Suppressor macrophage treated with lipopolysaccharide for 1 hour (primary cell): ENCODE measurements at places on chromosomes 3 and 15.
A peak's percentile ranks its signal among the peaks of the same experiment; 100 is the strongest.

- peak; percentile 87 for DNase-seq
Observed at GRCh38 chr3:188389711-188390342, 235.9 kb downstream of the LPP start.

DNA sequence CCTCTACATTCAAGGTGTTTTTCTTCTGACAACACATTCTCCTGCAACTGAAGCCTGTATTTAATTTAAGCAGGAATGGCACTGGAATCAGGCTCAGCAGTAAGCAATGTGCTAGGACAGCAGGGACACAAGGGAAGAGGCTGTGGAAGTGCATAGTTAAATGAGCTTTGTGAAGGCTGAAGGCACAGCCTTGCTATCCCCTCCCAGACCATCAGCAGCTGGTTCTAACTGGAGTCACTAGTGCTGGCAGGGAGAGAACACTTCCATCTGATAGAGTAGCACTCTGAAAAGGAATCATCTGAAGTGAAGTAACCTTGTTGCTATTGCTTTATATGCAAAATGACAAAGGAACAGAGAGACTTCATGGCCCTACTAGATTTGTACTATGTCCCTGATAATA, 14.7 kb downstream of the UQCC5 start:
- DNase-seq: no peak

DNA sequence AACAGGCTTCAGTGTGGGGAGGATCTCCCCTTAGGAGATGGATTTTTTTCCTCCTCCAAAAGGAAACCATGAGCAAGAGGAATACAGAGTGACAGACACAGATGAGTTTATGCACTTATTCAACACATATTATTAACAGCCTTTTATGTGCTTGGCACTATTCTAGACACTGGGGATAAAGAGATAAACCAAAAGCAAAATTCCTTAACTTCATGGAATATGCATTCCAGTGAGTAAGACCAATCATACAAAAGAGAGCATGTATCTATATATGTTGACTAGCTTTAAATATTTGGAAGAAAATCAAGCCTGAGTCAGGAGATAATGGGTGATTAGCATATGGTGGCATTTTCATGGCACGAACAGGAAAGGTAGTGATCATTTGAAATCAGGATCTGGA, 284.4 kb upstream of the RASGRP1 start:
- no peak for DNase-seq

GRCh38 chr3:128152419-128153155, 694 bp upstream of the EEFSEC start:
- DNase-seq: no peak

- no peak for DNase-seq
Observed at GRCh38 chr3:65344444-65344843, 656.6 kb upstream of the ADAMTS9 start.

- DNase-seq: no peak
Observed at GRCh38 chr15:25065286-25065685, 110.5 kb downstream of the SNRPN start.

GRCh38 chr15:93941697-93942096, 289.7 kb upstream of the MCTP2 start:
- no peak for DNase-seq

DNA sequence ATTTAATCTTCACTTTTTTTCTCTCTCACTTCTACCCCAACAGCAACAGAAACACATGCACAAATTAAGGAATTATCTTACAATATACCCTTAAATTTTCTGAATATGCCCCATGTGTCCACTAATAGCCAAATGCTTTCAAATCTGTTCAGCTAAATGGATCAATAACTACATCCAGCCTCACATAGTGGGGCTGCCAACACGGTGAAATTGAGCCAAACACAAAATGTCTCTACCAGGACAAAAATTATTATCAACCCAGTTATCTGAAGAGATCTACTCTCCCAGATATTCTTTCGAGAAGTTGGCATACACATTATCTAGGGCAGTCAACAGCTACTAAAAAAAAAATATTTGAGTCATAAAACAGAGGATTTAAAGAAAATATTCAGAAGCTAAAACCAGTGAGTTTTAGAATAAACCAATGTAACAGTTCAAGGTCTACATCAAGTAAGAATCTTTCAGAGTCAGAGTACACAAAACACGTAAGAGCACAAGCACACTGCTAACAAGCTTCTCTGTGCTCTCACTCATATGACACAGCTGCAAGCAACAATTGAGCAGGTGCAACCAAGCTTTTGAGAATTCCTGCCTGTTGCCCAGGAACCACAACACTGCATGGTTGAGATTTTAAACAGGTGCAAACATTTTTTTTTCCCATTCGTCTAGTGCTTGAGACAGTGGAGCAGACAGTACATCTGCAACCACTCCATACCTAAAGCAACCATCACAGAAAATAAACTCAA, 247.7 kb downstream of the ZBTB20 start:
- no peak for DNase-seq

GRCh38 chr15:93088981-93089726, at the start of gene RGMA:
Gene RGMA, minus strand, starts transcription at chr15:93089211. Its CDS starts 279 bp downstream, at chr15:93088932.
- DNase-seq: peak; percentile 23

- DNase-seq: no peak
Observed at GRCh38 chr3:149583921-149584635, 73.7 kb downstream of the WWTR1 start.

DNA sequence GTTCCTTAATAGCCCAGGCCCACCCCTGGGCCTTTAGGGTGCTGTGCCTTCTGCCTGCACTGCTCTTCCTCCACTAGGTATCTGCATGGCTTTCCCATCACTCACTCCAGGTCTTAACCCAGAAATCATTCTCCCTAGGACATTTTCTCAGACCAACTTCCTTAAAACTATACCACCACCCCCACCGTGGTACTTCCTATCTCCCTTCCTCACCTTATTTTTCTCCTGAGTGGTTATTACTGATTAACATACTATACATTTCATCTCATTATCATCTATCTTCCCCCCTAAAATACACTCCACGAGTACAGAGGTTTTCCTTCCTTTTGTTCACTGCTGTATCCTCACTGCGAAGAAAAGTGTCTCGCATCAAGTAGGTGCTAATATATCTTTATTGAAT, 115.2 kb downstream of the ANO10 start:
- DNase-seq: no peak

- DNase-seq: no peak
Observed at GRCh38 chr3:37579181-37579580, 282.5 kb upstream of the CTDSPL start.

GRCh38 chr15:89898614-89899294, 5.0 kb upstream of the AP3S2 start:
- peak; percentile 23 for DNase-seq

DNA sequence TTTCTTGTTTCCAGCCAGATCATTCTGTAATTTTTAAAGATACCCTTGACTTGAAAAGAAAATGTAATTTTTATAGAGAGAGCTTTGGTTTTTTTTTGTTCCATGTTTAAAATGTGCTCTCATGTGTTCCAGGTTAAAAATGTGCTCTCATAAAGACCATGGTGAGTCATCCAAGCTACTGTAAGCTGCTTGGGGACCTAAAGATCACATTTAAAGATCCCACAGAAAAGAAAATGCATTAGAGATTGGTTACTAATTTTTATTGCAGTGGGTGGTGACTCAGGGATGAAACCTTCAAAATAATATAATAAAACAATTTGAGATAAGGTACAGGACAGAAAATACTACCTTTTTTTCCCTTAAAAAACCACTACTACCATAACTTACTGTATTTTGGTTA, 11.0 kb downstream of the TCF12 start:
- DNase-seq: no peak

GRCh38 chr3:66297900-66298299, 77.1 kb downstream of the SLC25A26 start:
- no peak for DNase-seq

- no peak for DNase-seq
Observed at GRCh38 chr3:151768393-151768930, 34.7 kb downstream of the AADACL2 start.

DNA sequence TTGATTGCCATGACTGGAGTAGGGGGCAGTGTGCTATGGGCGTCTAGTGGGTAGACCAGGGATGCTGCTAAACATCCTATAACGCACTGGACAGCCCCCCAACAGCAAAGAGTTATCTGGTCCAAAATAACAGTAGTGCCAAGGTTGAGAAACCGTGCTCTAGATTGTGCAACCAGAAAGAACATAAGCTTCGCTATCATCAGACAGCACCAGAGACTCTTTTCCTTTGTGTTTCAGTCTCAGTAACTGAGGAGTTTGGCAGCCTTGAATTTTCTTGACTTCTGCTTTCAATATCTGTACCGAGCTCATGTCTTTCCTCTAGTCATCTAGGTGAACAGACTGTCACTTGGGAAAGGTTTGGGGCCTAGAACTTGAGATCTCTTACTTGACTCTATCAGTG, 8.8 kb downstream of the ARID3B start:
- peak; percentile 29 for DNase-seq

DNA sequence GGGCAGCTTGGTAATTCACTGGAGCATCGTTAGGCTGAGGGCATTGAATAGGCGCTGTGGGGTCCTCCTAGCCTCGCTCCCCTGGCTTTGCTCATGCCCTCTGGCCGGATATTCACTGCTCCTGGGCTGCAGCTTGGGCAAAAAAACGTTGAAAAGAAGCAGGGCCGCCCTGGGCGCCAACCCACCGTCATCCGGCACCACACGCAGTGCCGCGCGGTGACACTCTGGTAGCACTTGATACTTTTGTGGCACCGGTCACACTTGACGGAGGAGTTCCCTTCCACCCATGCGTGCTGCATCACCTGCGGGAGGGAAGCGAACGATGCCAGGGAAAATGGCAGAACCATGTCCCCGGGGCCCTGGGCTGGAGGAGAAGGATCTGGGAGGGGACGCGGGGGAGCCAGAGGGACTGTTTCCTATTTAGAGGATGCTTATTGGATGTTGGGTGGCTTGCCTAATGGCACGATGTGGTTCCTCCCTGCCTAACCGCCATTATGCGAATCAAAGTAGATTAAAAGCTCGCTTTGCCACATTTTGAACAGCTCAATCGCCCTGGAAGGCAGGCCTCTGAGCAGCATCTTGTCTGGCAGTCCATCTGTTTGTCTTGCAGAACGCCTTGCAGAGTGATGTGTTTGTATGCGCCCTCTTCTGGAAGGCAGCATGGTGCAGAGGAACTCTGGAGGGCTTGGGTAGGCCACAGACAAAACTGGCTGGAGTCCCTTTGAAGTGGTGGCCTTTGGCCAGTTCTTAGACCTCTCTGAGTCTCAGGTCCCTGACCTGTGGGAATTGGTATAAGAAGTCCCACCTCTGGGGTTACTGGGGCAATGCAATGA, 93.2 kb downstream of the DGKG start:
- no peak for DNase-seq

DNA sequence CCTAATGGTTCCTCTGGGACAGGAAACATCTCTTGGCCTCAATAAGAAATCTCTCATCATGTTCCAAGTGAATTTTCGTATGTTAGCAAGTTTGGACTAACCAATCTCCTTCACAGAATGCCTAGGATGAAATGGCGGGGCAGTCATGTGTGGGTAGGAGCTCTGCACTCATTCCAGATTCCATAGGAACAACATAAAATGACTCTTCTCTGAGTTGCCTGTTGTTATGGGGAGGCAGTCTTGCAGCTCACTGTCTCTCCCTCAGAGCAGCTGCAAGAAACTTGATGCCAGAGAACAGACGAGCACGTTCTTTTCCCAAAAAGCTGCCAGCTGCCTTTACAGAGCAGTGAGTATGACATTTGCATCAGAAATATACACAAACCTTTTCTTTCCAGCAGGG, 34.1 kb downstream of the SPATA12 start:
- DNase-seq: no peak

DNA sequence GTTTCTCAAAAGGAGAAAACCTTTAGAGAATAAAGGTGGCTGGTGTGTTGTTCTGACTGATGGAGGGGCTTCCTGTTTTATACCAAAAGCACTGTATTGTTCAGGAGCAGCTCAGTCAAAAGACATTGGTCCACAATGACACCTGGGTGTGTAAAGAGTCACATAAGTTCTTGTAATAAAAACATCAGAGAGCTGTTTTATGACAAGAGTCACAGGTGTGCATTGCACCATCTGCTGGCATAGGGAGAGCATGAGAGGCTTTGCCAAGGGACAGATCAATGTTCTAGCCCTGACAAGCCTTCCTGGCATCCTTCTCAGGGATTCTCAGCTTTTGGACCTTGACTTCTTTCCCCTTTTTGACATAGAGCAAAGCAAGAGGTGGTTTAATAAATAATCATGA, 20.4 kb downstream of the ARPP21 start:
- DNase-seq: no peak

DNA sequence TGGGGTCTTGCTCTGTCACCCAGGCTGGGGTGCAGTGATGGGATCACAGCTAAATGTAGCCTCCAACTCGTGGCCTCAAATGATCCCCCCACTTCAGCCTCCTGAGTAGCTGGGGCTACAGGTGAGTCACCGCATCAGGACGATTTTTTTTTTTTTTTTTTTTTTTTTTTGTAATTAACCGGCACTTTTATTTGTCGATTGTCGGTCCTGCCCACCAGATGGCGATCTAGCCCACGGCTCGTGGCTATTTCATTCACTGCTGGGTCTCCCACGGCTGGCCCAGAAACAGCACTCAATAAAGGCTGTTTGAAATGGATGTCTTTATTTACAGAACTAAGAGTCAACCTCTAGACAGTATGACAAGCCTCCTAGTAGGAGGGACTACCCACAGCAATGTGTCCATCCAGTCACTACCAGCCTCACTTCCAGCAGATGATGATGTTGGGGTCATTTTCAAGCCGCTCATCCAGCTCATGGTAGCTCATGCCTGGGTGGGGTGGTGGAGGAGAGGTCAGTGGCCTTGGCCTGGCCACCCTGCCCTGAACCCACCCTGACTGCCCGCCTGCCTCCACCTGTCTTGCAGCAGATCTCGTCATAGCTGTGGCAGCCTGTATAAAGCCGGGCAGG, 1.8 kb upstream of the ZMYND10 start:
- DNase-seq: peak; percentile 85
